AG04449 (cell line): ENCODE measurements at places on chromosomes 7 and 10.

GRCh38 chr7:356691-357462 is 66.9 kb downstream of the FOXL3 start:
- DNase-seq: no peak

GRCh38 chr7:142321391-142321790 is 63.5 kb upstream of the PRSS58 start:
- DNase-seq: no peak

- no peak for DNase-seq
Observed at GRCh38 chr10:65325913-65326312, 1599.9 kb upstream of the LRRTM3 start.

DNA sequence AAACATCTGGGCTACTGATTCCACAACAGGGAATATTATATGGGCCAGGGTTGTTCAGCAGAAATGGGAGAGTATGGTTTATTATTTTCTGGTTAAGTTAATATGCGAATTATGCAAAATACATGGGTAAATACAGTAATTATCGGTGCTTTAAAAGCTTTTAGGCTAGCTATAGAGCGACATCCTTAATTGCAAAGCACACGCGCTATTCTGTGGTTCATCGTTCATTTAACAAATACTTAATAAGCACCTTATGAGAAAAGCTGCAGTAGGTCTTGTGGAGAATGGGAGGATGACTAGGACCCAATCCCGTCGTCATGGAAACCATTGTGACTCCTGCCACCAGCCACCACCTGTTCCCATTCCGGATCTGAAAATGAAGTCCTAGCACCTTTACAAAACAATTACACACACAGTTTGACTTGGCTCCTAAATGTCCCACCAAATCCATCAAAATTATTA is 623 bp upstream of the CEP41 start:
- no peak for DNase-seq

- no peak for DNase-seq
Observed at GRCh38 chr7:2953099-2953498, 90.6 kb downstream of the CARD11 start.

DNA sequence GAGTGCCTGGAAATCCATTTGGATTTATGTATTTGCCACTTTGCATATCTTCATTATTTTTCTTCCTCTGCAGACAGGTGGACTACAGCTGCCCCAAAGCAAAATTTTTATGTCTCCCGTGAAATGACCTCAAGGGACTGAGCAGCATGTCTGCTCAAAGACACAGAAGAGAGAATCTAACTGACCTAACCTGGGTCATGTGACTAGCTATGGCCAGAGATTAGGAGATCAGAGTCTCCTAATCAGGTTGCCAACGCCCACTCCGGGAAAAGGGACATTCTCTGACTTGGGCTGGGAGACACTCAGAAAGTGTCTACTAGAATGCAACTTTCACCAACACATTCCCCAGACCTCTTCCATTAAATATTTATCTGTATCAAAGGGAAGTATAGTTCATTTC is 2.5 kb upstream of the BAMBI start:
- no peak for DNase-seq

DNA sequence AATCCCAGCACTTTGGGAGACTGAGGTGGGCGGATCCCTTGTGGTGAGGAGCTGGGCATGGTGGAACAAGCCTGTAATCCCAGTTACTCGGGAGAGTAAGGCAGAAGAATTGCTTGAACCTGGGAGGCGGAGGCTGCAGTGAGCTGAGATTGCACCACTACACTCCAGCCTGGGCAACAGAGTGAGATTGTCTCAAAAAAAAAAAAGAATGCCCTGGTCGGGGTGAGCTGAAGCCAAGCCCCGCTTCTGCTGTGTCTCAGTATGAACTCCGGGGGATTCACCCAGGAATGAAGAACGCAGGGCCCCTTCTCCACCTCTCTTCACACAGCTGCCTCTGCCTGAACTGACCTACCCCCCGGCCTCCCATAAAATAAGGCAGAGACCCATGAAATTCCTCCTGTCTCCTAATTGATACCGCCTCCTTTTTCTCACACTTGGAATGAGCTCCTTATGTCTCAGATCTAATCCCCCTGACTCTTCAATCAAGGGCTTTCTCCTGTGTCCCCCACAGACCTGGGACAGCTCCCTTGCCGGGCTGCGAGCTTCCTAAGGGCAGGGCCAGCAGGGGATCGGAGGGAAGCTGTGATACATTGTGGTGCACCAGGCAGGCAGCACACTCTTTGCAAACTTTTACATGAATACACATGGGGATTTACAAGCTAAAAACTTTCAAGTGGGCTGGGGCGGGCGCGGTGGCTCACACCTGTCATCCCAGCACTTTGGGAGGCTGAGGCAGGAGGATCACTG is 911 bp upstream of the ZP3 start:
- DNase-seq: no peak

GRCh38 chr7:128875523-128875948 is 12.9 kb downstream of the ATP6V1F start:
- no peak for DNase-seq

DNA sequence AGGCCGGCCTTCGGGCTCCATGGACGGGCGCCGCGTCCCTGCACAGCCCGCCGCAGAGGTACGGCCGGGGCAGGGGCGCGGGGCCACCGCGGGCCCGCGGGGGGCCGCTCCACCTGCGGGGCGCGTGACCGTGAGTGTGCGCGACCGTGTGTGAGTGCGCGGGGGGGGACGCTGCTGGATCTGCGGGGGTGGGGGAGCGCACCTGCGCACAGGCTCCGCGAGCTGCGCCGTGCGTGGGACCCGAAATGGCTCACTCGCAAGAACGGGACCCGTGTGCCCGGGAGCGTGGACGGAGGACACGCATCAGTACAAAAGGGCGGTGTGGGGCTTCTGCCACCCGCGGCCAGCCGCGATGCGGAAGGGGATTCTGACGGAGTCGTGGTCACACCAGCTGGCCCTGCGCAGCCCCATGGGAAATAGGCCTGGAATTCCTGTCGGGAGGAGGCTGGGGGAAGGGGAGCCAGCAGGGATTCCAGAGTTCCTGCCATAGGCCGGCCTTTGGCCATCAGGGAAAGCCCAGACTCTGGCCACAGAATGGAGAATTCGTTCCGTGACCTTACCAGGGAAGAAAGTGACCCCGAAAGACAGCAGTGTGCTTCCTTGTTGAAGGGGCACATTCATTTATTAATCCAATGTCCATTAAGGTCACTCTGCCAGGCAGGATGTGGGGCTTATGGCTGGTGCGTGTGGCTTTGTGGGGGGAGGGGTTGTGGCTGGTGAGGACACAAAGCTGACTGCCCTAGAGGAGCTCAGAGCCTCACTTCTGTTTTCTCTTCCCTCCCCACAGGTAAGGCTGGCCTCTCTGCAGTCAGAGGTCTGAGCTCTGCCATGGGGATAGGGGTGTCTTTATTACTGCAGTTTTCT is 494 bp downstream of the REPIN1 start:
- no peak for DNase-seq

DNA sequence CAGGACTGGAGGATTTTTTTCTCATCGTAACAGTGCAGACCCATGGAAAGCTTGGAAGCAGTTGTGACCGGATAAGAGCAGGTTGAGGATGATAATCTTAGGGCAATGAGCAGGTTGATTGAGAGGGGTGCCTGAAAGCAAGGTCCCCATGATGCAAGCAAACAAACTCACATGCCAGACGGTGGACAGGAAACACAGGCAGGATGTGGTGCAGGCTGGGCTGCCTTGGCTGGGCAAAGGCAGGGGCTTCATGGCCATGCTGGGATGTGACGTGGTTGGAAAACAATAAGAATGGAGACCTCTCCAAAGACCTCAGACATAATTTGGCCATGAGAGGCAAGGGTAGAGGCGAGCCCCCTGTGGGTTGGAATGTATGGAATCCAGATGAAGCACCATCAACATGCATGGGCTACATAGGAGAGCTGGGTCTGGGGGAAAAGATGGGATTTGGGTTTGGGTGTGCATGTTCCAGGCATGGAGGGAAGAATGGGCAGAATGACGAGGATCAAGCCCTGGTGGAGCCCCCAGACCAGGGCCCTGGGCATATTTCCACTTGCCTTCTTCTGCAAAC is 58.3 kb downstream of the IKZF1 start:
- no peak for DNase-seq

DNA sequence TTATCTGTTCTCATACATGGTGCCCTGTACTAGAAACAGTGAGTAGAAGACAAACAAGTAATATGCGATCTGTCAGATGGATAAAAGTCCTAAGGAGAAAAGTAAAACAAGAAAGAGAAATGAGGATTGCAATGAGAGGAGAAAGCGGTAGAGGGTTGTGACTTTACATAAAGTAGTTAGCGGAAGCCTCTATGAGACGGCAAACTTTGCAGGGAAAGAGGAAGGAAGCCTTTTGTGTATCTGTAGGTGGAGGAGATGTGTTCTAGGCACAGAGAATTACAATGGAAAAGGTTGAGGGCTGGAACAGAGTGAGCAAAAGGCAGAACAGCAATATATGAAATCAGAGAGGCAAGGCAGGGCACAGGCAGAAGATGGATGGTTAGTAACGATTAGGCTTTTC is 150.4 kb upstream of the SEMA3E start:
- DNase-seq: no peak

DNA sequence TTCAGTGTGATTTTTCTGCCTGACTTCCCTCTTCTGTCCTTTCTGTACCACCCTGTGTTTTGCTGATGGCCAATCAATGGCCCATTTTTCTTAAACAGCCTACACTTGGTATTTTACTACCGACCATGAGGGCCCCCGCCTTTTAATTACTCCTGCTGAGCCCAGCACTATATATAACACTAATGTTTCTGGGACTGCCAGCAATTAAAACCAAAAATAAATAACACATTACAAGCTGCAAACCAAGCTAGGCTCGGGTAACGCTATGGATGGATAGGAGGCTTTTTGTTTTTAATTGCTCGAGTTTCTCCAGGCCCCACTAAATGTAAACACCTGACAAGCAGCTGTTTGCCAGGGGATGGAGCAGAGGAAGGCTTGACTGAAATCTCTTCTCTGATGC is 915.4 kb upstream of the AUTS2 start:
- no peak for DNase-seq

GRCh38 chr7:98130959-98131358 is 24.3 kb downstream of the LMTK2 start:
- DNase-seq: no peak

DNA sequence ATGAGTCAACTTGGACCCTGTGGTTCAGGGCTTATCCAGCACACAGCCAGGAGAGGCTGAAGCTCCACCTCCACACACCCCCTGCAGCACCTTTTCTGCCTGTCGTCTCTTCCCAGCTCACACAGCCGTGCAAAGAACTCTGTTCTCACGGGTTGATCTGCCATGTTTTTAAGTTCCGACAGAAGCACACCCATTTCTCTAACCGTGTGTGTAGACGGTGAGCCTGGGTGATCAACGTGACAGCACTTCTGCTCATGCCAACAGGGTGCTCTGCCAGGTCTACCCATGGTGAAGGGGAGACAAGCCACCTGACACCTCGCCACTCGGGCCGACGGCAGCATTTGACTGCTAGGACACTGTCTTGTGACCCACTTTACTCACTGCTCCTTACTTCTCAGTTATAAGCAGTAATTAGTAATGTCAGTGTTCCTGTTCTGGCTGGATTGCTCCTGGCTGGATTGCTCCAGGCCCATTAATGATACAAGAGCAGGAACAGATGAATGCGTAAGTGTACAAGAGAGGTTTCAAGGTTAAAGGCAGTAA is 90.5 kb downstream of the RNF216 start:
- DNase-seq: no peak

- DNase-seq: no peak
Observed at GRCh38 chr10:90734415-90734814, 123.4 kb downstream of the HTR7 start.

- no peak for DNase-seq
Observed at GRCh38 chr7:14294637-14295036, 305.2 kb upstream of the ETV1 start.

DNA sequence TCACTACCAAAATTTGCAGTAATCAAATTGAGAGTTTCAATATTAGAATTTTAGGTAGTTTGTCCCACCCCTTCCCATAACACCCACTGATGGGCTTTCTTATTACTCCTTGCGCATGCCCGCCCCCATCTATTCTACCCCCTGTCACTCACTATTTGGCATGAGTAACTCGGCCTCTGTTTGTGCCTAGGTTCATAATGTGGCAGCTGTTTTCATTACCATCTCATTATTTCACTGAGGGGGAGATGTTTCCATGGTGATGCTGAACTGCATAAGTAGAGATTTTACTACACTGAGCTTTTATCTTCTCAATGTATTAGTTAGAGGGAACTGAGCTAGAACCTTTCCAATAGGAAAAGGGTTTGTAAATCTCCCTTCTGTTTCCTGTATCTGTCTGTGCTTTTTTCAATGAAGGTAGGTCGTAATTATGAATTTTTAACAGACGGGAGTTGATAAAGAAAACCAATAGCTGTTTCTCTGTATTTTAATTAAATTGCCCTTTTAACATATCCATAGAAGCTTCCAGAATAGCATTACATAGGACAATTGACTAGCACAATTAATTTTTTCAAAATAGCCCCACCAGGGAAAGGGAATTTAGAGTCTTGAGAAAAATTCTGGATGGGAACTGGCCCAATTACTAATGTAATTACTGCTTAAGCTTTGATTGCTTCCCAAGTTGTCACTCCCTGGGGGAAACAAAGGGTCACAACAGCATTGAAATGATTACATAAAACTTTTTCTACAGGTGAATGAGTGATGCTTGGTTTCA is 33.4 kb downstream of the PRPS1L1 start:
- no peak for DNase-seq

GRCh38 chr7:115191526-115191925 is 269.6 kb downstream of the MDFIC start:
- no peak for DNase-seq

GRCh38 chr10:131658476-131659110 is 242.2 kb upstream of the PPP2R2D start:
- no peak for DNase-seq
